ENCODE measurements at places on chromosomes 1 and 21. TPM values are rescaled to one million over a fixed set of nuclear protein-coding genes. Genes with fewer than 3 reads are reported as not detected.
A peak's percentile ranks its signal among the peaks of the same experiment; 100 is the strongest.

The LGALS8 gene
- 112 TPM for total RNA-seq

DNA sequence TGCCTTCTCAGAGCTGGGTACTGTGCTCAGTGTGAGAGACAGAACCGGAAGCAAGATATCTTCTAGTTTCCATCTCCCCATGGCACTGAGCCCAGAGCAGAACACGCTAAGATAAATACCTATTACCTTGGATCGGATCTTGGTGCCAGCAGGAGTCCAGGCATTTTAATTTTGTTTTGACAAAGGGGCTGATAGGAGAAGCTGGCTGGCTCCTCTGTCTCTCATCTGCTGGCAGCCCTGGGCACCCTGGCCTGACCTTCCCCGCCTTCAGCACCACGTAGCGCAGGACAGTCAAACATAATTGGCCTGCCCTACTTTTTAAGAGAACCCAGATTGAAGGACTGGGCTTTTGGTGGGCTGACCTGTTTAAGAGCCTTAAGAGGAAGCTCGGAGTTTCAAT lies 160.7 kb upstream of the KLHDC7A start:
- H3K4me3 ChIP-seq: no peak overlapping the region
- no peak overlapping the region for H3K27ac ChIP-seq
- DNase-seq: no peak
- no peaks in the 10 kb centered on the region for H3K36me3 ChIP-seq

The ASPM gene
- total RNA-seq: 55.9 TPM

The TMEM125 gene
- not detected for total RNA-seq

The LCE6A gene
- total RNA-seq: not detected

DNA sequence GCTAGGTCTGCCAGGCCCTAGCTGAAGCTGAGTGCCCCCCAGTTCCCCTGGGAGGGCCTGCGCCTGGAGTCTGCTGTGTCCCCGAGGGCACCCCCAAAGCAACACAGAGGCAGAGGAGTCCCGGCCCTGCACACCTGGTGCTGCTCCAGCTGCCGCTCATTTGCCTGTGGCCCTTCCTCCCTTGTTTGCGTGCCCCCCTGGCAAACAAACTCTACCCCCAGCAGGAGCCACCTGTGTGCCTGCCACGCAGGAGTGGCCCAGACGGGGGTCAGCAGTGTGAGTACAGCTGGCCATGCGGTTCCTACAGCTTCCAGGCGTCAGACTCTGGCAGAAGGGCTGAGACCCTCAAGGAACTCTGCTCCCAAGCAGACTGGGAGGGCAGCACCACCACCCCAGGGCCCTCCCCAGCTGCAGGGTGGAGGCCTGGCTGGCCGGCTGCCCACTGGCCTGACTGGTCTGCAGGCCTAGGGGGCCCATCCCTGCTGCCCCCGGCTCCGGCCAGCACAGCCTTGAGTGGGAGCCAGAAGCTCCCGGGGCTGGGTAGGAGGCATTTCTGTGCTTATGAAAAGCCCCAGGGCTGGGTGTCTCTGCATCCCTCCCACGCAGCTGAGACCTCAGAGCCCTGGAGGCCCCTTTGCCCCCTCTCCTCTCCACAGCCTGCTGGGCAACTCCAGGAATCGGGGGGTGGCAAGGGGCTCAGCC lies 563 bp upstream of the TAS1R3 start:
- no peak overlapping the region for H3K27ac ChIP-seq
- peaks cover 4% of the 10 kb centered on the region for H3K4me1 ChIP-seq
- no peak for DNase-seq
- no peaks in the 10 kb centered on the region for H3K27me3 ChIP-seq
- H3K36me3 ChIP-seq: no peaks in the 10 kb centered on the region

- H3K27ac ChIP-seq: no peak overlapping the region
- no peaks in the 10 kb centered on the region for H3K36me3 ChIP-seq
- no peaks in the 10 kb centered on the region for H3K4me1 ChIP-seq
- no peak overlapping the region for H3K4me3 ChIP-seq
Measured at GRCh38 chr1:87968197-87968955, 639.7 kb downstream of the LMO4 start.

The OVAAL gene
- total RNA-seq: not detected

- H3K27me3 ChIP-seq: no peaks in the 10 kb centered on the region
- peak overlapping the region; percentile 2 for H3K4me3 ChIP-seq
- H3K36me3 ChIP-seq: peaks cover 31% of the 10 kb centered on the region
- H3K4me1 ChIP-seq: peaks cover 38% of the 10 kb centered on the region
- DNase-seq: no peak
Measured at GRCh38 chr1:229339520-229339919, 3.3 kb downstream of the CCSAP start.

The AIRE gene
- total RNA-seq: not detected

Measured in activated naive CD8-positive, alpha-beta T cell treated with anti-CD3 and anti-CD28 coated beads, Interleukin-2, amount 10 ng/mL, durations not matched to agents 7 days and 5 days (primary cell).